ENCODE measurements at places on chromosomes 1 and 21.

DNA sequence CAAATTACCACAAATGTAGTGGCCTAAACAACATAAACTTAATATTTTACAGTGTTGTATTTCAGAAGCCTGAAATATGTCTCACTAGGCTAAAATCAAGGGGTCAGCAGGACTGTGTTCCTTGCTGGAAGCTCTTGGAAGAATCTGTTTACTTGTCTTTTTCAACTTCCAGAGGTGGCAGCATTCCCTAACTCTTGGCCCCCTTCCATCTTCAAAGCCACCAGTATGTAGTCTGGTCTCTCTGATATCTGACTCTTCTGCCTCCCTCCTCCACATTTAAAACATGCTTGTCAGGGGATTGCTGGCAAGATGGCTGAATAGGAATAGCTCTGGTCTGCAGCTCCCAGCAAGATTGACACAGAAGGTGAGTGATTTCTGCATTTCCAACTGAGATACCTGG is 567.5 kb downstream of the PLA2G4A start:
- DNase-seq: no peak

- DNase-seq: no peak
These were observed 50.9 kb downstream of the VANGL2 start for GRCh38 chr1:160451119-160451858.

GRCh38 chr1:37940299-37940947 is 6.4 kb downstream of the INPP5B start:
- no peak for DNase-seq

GRCh38 chr21:46051821-46052675 is 45.9 kb upstream of the COL6A2 start:
- no peak for DNase-seq

- no peak for DNase-seq
These were observed 6.7 kb upstream of the RNASEL start for GRCh38 chr1:182595641-182596240.

- no peak for DNase-seq
These were observed 47.2 kb downstream of the SYCP1 start for GRCh38 chr1:114901814-114902213.

DNA sequence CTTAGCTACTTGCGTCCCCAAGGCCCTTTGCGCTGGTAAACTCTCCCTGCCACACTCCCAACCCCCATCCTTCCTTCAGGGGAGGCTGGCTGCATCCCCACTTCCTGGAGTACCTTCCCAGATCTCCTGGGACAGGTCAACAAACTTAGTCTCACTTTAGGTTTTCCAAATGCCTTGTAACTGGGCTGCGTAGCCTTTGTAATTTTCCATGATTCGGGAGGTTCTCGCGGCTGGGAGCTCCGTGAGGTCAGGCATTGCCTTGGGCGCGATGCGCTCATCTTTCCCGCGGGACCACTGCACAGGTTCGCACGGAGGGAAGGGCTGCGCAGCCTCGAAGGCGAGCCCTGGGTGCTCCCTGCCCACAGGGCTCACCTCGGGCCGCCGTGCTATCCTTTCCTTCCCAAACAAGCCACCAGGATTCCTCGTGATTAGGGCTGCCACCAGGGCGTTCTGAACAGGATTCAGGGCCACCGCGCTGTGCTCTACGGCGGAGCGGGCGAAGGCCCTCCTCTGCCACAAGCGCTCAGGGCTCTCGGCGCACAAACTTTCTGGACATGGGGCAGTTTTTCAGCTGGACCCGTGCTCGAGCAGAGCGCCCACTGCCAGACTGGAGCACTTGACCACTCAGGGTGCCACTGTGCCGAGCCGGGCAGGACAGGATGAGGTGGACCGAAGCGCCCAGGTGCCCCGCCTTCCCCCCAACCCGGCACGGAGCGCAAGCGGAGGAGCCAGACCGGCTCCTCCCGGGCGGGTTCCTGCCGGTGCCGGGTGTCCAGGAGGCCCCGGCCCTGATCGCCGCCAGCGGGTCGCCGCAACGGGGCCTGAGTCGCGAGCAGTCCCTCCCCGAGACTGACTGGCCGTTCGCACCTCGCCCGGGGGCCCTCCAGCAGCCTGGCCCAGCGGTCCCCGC is 1.1 kb downstream of the TMPRSS2 start:
- DNase-seq: no peak

DNA sequence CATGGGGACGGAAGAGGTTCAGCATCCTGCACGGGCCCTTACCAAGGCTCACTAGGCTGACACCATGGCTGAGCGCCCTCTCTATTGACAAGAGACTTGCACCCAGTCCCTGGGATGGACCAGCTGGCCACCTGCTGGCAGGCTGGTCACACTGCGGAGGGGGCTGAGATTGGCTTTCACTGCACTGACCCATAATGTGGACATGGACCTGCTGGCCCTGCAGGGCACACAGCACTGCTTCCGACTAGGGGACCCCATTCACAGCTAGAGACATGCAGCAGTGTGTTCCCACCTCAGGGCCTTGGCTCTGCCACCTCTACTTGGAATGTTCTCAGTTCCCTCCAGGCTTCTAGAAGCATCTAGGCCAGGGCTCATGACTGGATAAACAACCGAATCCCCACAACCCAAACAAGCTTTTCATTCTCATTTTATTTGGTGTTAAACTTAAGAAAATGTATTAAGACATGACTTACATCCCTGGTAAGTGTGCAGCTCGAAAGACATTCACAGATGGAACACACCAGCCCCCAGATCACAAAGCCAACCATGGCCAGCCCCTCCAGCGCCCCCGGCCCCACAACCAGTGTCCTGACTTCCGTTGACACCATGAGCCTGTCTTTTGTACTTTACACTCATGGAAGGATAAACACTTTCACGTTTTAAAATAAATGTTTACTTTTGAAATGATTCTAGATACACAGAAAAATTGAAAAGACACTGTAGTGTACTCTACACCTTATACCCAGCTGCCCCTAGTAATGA is 9.3 kb upstream of the SRARP start:
- no peak for DNase-seq

DNA sequence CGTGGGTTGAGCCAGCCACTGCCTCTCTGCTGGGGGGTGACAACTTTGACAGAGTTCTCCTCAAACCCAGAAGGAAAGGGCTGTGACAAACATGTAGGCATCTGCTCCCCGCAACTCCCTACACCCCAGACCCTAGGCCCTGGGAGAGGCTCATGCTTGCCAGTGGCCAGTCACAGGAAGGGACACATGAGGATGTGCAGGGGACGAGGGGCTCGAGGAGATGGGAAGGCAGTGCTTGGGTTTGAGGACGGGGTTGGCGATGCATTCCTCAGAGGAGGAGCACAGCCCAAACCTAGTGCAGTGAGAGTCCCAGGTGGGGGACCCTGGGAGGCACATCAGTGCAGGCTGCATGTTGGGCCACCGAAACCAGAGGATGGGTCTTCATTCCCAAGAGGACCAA is 62.1 kb downstream of the STUM start:
- no peak for DNase-seq

GRCh38 chr1:206102292-206102936 is 14.8 kb downstream of the AVPR1B start:
- DNase-seq: no peak

- no peak for DNase-seq
These were observed 20.2 kb downstream of the OVGP1 start for GRCh38 chr1:111407301-111407700.

DNA sequence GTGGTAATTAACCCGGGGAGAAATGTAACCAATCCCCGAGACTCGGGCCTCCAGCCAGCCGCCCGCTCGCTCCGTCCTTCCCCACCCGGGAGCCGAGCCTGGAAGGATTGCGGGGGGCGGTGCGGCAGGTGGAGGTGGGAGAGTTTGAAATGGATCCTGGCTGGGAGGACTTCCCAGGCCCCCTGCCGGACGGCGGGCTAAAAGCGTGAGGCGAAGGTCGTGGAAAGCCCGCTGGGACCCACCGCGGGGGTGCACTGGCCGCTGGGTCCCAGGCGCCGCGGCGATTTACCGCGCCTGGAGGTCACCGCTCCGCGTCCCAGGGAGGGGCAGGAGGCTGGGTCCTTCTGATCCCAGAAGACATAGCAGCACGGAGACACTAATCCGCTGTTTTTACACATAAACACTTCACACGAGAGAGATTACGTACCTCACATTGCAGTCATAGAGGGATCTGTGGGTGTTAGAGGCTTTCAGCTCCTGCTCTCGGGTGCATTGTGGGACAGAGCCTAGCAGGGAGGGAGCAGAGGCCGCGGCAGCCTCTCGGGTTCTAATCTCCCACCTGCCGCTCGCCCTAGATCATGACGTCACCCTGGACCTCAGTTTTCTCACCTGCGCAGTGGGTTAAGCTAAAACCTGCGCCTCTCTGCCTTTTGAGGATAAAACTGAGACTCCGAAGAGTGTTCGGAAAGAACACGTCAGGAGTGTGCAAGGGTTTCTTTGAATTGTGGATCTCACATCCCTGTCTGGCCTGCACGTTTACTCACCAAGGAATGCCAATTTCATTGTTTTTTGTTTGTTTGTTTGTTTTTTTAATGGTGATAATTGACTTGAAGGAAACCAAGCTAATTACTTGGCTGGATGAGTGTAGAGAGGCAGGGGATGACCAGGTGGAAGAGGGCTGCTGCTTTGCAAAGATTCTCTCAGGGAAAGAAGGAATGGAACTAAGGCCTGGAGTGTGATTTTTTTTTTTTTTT is 17.1 kb upstream of the TMEM9 start:
- DNase-seq: no peak

DNA sequence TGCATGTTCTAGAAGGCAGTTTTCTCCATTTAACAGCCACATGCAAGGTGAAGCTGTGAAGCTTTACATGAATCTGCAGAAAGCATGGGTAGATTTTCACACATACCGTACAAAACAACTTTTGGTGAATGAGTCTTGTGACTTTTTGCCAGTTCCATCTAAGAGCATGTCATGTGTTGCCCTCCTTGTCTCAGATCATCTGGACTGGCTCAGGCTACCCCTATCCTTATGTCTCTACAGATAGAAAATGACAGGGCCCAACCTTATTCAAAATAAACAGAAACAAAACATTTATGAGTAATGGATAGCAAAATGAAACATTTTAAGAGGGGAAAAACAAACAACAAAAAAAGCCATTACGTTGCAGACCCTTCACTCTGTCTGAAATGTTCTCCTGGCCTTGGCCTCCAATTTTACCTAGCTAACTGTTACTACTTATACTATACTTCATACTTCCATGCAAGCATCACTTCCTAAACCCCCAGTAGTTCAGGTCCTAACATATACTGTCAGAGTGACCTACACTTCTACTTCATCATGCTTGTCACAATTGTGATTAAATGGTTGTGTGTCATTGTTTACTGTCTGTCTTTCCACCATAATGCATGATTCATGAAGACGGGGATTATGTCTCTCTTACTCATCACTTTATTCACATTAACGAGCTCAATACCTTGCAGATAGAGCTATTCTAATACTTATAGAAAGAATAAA is 39.0 kb downstream of the LRRC8C start:
- no peak for DNase-seq

- no peak for DNase-seq
These were observed 149.1 kb downstream of the ZNF281 start for GRCh38 chr1:200260597-200261335.

GRCh38 chr1:244751271-244751895 is 84.1 kb upstream of the COX20 start:
- DNase-seq: no peak

DNA sequence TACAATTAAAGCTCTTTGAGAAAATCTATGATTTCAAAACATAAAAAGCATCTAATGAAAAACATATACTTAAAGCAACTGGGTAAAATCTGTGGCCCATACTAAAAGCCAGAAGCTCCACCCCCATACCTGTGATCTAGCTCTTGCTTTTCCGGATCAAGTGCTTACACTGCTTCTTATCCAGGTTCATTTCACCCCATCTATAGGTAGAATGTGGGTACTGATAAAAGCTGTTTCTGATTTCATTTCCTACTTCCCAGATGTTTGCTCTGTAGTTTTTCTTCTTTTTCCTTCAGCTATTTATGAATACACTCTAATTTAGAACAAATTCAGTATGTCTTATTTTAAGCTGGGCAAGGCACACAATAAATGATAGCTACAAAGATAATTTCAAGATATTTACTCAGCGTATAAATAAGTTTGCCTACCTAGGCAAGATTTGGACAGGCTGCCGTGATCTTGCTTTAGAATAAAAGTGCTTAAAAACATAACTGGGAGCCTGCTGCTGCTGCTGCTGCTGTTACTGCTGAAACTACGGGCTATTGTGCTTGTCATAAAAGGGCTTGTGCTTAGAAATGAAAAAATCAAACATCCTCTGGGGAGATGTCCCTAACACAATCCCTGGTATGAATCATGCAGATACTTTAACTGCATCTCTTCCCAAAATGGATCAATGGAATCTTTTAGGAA is 2.1 kb downstream of the SIPA1L2 start:
- no peak for DNase-seq

- no peak for DNase-seq
These were observed 93.4 kb upstream of the KLHDC7A start for GRCh38 chr1:18387307-18387706.

GRCh38 chr1:2236695-2237677 is 8.9 kb downstream of the SKI start:
- DNase-seq: no peak

GRCh38 chr1:242854466-242854865 is 330.0 kb upstream of the PLD5 start:
- DNase-seq: no peak

GRCh38 chr1:245444147-245444828 is 289.5 kb downstream of the KIF26B start:
- no peak for DNase-seq

DNA sequence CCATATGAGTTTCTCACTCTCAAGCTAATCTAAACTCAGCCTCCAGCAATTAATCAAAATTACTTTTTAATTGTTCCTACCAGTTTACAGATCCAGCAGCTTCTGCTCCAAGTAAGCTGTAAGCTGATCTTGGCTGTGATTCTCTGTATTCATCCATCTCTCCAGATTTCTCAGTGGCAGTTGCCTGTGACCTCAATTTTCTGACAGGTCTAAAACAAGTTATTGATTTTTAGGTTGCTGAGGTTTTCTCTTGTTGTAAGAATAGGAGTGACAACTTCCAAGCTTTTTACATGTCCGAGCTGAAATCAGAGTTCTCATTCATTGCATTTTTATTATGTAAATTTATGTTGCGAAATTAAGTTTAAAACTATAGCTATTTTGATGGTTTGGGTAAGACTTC is 1044.4 kb downstream of the PLA2G4A start:
- DNase-seq: no peak

DNA sequence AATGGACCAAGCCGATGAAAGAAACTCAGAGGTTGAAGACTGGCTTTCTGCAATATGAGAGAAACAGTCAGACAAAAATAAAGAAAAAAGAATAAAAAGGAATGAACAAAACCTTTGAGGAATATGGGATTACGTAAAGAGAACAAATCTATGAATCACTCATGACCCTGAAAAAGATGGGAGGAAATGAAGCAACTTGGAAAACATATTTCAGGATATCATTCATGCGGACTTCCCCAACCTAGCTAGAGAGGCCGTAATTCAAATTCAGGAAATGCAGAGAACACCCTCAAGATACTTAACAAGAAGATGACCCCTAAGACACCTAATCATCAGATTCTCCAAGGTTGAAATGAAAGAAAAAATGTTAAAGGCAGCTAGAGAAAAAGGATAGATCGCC is 705.3 kb upstream of the CHRM3 start:
- DNase-seq: peak; percentile 70

GRCh38 chr1:171590022-171590421 is 32.0 kb upstream of the MYOCOS start:
- no peak for DNase-seq

All from skeletal muscle cell (primary cell).